Sigmoid colon (tissue), 7 donors: ENCODE measurements at places on chromosomes 16 and 17. TPM values are rescaled to one million over a fixed set of nuclear protein-coding genes. Genes with fewer than 3 reads are reported as not detected.

DNA sequence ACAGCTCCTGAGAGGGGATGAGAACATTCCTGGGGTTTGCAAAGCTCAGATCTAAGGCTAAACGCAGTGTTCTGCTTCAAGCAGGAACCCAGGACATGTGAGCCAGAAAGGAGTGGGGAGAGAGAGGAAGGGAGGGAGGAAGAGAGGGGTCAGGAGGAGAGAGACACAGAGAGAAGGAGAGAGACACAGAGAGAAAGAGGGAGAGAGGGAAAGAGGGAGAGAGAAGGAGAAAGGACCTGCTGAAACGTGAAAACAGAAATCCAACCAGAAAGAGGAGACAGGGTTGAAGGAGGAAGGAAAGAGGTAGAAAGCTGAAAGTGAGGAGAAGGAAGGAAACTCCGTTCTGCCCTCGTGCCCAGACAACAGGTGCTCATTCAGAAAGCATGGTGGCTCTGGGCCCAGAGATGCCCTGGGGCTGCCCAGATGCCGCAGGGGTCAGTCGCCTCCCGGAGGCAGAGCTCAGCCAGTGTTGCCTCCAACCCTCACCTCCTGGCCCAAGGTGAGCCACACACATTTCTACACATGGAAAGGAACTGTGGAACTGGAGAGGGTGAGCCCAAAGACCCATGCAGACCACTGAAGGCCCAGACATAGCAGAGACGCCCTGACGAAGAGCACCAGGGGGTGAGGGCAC lies 49.0 kb upstream of the ENPP7 start:
- DNase-seq: no peak

GRCh38 chr16:54627616-54628015 lies 303.0 kb upstream of the IRX5 start:
- DNase-seq: no peak

Gene DNAAF8
- total RNA-seq: 0.36 TPM

- DNase-seq: no peak
Observed at GRCh38 chr17:1362964-1363363, 37.1 kb downstream of the YWHAE start.

Gene MFAP4
- total RNA-seq: 198 TPM

Gene NPW
- total RNA-seq: not detected

Gene PPY
- total RNA-seq: not detected

Gene ZSCAN10
- total RNA-seq: not detected

GRCh38 chr17:79993390-79994227 lies 42.1 kb downstream of the TBC1D16 start:
- DNase-seq: peak; percentile 96

DNA sequence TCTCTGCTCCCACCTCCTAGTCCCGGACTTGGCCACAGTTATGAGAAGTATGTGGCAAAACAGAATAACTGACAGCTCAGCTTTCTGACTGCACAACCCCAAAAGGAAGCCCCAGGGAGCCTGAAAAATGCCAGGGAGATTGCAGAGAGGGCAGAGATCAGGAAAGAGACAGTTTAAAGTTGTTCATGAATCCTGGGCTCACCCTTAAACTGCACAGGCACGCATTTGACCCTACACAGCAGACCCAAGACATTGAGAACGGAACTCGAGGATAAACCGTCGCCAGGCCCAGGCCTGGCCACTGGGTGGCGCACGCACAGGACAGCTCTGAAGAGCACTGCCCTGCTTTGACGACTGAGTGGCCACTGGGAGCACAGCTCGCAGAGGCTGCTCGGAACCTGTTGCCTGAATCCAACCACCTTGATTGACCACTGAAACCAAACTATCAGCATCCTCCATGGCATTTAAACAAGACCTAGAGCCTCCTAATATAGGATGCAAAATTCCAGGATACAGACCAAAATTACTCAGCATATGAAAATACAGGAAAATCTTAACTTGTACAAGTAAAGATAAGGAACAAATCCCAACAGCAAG lies 114.0 kb downstream of the C16orf95 start:
- no peak for DNase-seq

Gene CCL3
- total RNA-seq: 1.2 TPM

Gene MYH2
- total RNA-seq: 0.36 TPM

GRCh38 chr16:55328611-55329569 lies 4.9 kb downstream of the IRX6 start:
- no peak for DNase-seq

DNA sequence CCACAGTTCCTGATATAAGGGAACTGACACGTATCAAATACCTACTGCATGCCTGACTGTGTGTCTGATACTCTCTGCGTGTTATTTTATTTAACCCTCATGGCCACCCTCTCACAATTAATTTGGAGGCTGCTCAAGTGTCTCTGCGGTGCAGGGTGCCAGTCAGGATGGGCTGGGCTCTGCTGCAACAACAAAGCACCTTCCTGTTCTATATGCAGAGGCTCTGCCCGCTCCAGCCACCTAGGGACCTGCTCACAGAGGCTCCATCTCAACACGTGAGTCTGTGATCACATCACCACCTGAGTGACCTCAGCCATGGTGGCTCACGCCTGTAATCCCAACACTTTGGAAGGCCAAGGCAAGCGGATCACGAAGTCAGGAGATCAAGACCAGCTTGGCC lies 87.1 kb downstream of the SLC39A11 start:
- no peak for DNase-seq

Gene PRPSAP1
- 39.0 TPM for total RNA-seq

Gene DPEP2
- 3.9 TPM for total RNA-seq

GRCh38 chr16:81748476-81749198 lies 30.5 kb upstream of the PLCG2 start:
- DNase-seq: no peak

- no peak for DNase-seq
Observed at GRCh38 chr17:39508987-39509386, 47.7 kb downstream of the CDK12 start.

DNA sequence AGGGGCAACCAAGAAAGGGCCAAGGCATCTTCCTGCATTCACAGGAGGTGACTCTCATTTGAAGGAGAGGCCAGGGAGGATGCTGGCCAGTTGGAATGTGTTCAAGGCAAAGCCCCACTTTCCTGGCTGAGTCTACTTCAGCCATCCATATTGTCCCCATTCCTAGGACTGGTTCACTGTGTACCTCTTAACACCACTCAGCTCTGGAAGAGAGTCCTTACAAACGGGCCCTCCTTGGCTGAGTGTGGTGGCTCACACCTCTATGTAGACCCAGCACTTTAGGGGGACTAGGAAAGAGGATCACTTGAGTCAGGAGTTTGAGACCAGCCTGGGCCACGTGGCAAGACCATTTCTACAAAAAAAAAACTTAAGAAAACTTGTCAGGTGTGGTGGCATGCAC lies 28.1 kb upstream of the CFAP20 start:
- no peak for DNase-seq

GRCh38 chr17:74773871-74774286 lies 2.3 kb downstream of the NAT9 start:
- no peak for DNase-seq

DNA sequence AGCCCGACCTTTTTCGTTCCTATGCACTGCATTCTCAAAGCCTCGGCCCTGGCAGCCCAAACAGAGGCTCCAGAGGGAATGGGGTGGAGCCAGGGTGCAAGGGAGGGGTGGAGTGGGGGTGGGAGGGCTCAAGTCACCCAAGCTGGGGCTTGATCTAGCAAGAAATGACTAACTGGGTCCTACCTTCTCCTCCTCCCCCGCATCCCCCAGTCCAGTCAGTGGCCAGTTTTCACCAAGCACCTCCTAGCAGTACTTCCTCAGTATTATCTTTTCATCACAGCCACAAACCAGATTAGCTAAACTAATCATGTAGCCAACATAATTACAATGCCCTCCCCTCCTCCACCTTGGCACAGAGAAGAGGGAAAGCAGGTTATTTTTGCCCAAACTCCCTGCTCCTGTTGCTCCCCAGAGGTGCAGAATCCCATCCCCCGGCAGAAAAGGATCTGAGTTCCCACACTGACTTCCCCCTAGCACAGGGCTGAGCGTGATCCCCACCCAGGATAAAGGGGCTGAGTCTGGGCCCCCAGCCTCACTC lies 2.2 kb downstream of the JUP start:
- no peak for DNase-seq

DNA sequence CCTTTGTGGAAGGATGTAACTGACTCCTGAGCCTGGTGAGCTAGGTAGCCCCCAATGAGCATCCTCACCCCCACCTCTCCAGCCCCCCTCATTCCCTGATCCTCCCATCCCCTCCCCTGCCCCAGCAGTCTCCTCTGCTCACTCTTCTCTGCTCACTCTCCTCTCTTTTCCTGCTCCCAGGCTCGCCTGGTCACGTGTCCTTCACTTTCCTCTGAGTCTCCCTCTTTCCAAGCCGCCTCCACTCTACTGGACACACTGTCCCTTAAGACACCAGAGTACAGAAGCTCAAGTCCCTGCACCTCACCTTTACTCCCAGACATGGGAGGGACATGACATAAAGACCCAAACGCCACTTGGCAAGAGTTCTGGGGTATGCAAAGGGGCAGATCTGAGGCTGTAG lies 76.3 kb upstream of the RBL2 start:
- no peak for DNase-seq

GRCh38 chr17:29590411-29591145 lies 1.1 kb upstream of the GIT1 start:
- DNase-seq: peak; percentile 77

- no peak for DNase-seq
Observed at GRCh38 chr17:63185420-63185819, 219.4 kb downstream of the TANC2 start.

DNA sequence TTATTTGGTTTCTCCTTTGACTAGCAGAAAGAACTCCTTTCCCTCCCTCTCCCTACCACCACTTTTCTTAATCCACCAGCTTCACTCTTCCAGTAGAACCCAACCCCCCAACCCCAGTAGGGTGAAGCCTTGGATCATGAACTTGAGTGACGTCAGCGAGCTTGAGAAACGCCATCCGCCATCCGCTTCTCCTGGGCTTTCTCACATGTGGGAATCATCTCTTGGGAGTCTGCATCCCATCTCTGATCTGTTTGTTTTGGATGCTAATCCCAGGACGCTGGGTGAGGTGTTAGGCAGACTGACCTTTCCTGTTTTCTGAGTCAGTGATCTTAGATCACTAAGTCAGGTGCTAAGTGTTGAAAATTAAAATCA lies 16.0 kb upstream of the SOX9 start:
- no peak for DNase-seq
